ENCODE measurements at places on chromosomes 2 and 18.

- no peak for DNase-seq
Observed at GRCh38 chr2:78979380-78980151, 45.9 kb upstream of the REG3G start.

DNA sequence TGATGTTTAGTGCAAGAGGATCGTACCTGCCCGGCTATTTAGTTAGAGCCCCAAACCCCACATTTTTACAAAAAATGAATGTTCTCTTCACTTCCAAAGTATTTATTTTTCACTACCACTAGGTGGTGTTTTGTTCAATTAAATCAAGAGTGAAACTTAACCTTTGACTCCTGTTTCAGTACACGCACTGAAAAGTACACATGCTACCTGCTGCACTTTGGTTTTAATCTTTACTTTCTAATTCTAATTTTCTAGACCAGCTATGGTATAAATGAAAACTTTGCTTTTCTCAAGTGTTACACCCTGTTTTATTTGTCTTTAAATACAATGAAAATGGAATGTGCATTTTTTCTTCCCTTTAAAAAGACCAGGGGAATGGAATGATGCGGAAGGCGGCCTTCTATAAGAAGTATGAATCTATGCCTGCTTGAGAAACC lies 31.4 kb upstream of the CHN1 start:
- no peak for DNase-seq

DNA sequence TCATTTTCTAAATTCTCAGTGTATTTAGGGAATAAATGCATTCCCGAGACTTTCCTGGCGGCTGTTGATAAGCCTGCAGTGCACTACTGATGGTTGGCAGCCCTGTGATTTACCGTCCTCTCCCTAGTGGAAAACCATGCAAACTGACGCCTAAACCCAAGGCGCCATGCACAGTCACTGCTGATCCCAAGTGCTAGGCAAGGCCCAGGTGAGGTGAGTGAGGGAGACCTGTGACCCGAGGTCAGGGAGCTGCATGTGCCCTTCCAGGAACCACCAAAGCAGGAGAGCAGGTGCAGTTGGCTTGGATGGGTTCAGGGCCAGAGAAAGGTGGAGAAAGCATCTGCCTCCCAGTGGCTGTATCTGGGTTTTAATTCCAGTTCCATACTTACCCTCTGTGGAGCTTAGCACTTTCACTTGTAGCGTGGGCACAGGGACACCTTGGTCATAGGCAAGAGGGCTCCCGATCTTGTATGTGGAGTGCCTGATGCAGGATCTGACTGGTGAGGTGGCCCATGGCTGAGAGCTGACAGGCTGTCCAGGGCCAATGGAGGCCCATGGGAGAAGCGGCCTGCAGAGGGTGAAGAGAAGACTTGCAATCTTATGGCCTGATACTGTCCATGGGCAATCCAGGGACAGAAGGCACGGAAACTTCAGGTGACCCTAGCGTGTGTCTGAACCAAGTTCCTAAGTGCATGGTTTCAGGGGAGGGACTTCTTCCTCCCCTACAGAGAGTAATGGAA lies 131.3 kb downstream of the SH3RF3 start:
- no peak for DNase-seq

GRCh38 chr2:232593982-232594381 lies 39.4 kb upstream of the EFHD1 start:
- no peak for DNase-seq

- no peak for DNase-seq
Observed at GRCh38 chr2:128368437-128369107, 49.9 kb upstream of the HS6ST1 start.

- DNase-seq: no peak
Observed at GRCh38 chr2:148877403-148877740, 2.3 kb downstream of the KIF5C start.

GRCh38 chr18:70553245-70553935 lies 264.5 kb downstream of the SOCS6 start:
- no peak for DNase-seq

- no peak for DNase-seq
Observed at GRCh38 chr2:229071292-229071976, 199.7 kb downstream of the PID1 start.

DNA sequence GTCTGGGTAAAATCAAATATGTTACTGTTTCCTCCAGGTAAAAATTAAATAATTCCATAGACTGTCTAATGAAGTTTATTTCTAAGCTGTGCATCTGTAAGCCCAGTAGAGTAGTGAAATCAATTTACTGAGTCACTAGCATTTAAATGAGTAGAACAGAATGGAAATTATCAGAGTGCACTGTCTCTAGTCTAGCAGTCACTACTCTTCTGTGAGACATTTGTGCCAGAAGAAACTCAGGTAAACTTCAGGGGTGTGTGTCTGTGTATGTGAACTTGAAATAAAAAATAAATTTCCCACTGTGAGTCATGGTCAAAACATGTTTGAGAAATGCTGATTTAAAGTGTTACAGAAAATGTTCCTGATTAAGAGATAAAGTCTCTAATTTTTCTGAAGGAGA lies 146.4 kb downstream of the RIF1 start:
- DNase-seq: no peak

DNA sequence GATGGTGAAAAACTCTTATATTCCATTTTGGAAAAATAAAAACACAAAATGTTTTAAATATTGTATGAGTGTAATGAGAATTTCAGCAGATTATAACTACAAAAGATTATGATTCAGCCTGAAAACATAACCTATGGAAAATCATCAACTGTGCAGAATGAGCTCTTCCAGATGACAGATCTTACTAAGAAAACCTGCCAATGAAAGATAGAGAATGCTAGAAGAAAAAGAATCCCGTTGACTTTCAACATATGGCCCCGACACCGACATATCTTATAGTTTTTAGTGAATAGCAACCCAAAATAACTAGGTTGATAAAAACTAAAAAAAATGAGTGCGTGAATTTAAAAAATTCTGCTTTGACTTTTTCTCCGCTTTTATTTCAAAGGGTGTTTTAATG lies 178.0 kb downstream of the BABAM2 start:
- no peak for DNase-seq

DNA sequence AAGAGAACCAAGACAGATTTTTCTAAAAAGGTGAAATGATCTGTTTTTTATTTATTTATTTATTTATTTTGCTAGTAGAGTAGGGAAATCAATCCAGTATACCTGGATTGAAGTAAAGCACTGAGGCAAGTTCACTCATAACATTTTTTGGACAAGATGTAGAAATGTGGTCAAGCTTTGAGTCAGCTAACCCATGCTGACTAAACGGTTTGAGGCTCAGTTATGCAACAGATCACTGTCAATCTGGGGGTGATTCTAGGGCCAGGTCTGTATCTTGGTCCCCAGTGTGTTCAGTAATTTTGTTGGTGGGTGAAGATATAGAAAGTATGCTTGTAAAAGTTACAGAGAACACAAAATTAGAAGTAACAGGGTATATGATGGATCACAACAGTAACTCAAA lies 60.2 kb downstream of the RMDN2 start:
- DNase-seq: no peak

- peak; percentile 13 for DNase-seq
Observed at GRCh38 chr18:9731380-9731779, 23.3 kb downstream of the RAB31 start.

- DNase-seq: no peak
Observed at GRCh38 chr2:11388262-11389051, 44.0 kb upstream of the ROCK2 start.

DNA sequence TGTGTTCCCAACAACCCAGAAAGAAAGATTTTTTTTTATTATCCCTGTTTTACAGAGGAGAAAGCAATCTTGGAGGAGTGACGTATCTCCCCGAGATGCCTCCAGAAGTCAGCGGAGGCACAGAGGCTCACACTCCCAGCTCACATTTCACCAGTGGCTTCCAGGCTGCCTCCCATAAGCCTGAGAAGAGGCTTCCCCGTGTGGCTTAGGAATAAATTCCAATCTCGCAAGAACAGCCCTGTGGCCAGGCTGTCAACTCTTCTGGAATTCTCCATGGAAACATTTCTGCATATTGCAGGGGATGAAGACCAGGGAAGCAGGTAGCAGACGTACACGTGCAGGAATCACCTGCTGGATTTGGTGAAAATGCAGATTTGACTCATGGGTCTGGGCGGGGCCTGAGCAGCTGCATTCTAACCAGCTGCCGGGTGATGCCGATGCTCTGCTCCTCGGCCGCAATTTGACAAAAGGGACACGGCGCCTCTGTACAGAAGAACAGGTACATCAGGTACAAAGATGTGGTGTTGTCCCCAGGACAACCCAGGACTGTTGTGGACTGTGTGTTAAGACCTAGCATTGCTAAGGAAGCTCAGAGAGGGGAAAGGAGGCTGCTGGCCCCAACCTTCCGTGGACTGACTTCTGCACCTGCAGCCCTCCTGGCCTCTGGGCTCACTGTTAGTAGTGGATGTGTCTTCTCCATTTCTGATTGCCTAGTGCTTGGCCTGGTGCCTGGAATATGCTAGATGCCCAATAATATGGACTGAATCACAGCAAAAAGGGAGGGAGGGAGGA lies 114.2 kb upstream of the ID2 start:
- no peak for DNase-seq

- no peak for DNase-seq
Observed at GRCh38 chr18:73563345-73563744, 584.3 kb downstream of the FBXO15 start.

DNA sequence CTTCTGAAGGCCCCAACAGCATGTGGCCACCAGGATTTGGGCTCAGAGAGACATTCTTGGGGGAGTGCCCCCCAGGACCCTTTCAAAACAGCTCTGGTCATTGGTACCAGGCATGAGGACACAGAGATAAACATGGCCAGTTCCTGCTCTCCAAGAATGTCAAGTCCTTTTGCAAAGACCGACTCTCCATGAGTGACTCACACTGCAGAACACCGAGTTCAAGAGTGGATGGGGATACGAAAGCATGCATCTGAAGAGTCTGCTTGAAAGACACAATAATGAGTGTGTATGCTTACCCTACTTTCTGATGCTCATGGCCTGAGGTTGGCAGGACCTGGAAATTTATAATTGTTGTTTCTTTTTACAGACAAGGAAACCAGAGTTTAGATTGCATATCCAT lies 450.6 kb downstream of the TSN start:
- DNase-seq: no peak

GRCh38 chr2:201978986-201979385 lies 54.7 kb upstream of the FZD7 start:
- no peak for DNase-seq

DNA sequence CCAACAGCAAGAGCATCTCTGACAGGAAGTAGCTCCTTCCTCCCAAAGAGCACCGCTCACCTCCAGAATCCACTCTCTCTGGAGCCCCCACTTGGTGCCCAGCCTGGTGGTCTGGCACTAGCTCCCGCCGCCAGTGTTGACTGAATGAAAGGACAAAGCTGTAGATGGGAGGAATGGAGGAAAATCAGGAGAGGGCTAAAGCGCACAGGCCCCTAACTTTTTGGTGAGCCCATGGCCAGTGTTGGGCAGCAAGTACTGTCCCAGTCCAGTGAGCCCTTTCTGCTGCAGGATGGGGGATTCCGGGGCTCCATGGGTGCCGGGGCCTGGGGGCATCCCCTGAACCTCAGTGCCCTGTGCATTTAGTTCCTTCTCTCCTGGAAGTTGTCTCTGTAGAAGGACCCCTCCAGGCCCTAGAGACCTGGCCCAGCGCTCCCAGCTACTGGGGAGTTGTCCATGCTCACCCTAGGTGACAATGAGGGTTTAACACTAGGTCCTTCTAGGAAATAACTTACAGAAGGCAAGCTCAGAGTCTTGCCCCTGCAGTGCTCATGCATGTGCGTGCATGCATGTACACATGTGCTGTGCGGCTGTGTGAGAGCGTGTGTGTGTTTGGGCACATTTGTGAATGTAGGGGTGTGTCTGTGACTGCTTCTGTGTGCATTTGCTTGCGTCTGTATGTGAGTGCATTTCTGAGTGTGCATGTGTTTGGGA lies 33.6 kb downstream of the GLI2 start:
- DNase-seq: no peak

DNA sequence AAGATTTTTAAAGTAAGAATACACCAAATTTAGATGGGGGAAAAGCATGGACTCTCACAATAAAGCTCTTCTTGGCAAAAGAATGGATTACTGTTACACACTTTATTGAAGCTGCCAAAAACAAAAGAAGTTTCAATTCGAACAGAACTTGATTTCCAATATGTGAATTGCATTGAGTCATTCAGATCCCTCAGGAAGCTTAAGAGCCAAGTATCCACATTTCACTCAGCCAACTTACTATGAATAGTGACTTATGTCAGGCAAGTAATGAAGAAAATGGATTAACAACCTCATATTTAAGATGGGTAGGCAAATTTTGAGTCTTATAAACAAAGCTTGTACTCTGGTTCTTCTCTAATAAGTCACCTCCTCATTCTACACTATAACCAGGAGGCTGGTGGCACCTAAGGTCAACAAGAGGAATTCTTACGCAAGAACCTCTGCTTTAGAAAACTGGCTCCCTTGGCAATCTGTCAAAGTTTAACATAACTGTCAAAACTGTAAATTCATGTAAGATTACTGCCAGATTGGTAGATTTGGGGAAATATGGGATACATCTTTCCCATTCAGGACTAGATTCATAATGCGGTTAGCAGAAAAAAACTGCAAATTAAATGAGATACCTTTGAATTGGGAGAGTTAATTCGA lies 6.0 kb downstream of the HADHA start:
- DNase-seq: no peak

DNA sequence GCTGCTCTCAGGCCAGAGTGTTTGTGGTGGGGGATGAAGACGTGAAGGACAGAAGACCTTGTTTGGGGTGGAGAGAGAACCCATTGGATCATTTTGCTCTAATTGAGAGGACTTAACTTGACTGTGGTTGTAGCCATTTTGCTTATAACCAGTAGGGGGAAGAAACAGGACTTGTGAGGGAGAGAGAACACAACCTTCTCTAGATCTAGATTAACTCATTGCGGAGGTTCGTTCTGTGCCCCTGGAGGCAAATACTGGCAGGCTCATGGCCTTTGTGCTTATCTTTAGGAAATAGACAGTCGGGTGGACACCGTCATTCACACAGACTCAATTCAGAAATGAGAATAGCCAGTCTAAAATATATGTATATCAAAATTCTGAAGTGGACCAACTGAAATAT lies 147.0 kb upstream of the LHCGR start:
- no peak for DNase-seq

DNA sequence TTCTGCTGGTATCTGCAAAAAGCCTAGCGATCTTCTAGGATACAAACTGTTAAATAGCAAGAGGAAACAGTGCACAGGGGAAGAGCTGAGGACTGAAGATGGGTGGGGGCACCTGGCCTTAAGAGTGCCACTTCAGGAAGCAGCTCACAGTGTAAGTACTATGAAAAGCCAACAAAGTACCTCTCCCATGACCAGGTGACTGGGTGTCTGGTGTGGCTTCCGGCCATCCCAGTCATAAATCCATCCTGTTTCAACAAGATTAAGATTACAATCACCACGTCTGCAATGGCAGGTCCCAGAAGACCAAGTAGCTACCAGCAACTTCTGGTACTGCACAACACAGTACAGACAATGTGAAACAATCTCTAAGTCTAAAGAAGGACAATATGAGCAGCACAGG lies 15.9 kb downstream of the ERFE start:
- DNase-seq: no peak
